ENCODE measurements at places on chromosomes 6 and 20.

- no peak for DNase-seq
Observed at GRCh38 chr6:100268326-100268725, 196.4 kb downstream of the SIM1 start.

DNA sequence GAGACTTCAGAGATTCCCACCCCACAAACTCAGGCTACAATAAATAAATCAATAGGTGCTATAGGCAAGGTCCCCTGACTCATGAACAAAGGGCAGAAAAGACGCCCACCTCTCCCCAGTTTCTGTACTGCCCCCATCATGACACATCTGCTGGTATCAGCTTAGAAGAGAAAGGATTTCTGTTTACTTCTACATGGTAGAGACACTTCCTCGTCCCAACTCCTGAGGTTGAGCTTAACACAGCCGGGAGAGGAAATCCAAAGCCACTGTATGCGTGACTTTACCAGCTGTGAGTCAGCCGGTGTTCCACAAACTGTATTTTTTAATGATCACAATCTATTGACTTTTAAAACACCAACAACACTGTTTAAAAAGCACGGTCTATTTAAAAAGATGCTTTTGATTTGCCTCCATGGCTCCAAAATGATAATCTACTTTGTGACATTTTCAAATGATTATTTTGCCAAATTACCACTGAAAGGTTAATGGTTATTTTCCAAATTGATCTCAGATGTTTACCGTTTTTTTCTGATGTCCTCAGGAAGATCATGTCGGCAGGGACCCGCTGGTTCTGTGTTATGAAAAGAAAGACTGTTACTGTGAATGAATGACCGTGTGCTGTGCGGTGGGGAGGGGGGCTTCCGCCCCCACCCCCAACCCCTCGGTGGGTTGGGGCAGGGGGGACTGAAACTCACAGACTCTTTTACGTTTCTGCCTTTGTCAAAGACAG, 72.5 kb downstream of the ATP9A start:
- no peak for DNase-seq

DNA sequence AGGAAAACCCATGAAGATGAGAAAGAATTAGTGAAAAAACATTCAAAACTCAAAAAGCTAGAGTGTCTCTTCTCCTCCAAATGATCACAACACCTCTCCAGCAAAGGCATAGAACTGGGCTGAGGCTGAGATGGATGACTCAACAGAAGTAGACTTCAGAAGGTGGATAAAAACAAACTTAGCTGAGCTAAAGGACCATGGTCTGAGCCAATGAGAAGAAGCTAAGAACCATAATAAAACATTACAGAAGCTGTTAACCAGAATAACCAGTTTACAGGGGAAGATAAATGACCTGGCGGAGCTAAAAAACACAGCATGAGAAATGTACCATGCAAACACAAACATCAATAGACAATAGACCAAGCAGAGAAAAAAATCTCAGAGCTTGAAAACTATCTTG, 904.1 kb upstream of the MANEA start:
- DNase-seq: no peak

DNA sequence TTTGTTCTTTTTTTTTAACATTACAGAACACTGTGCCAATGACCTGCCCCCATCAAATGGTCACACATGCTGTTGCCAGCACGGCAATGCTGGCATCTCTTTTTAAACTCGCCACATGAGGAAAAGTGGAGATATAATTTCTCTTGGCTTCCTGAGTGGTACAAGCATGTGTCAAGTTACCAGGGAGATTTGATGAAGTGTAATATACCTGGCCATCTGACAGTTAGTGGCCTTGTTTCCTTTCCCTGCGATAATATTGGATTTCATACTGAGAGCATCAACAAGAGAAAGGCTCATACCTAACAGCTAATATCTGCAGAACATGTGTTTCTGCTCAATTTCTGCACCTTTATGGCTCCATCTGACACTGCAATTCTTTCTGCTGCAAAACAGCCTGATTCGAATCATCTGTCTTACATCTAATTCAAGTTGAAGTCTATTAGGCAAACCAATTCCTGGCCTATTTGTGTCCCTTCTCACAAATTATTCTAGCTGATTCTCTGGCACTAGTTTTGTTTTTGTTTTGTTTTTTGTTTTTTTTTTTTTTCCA, 519.5 kb downstream of the PREX1 start:
- no peak for DNase-seq

DNA sequence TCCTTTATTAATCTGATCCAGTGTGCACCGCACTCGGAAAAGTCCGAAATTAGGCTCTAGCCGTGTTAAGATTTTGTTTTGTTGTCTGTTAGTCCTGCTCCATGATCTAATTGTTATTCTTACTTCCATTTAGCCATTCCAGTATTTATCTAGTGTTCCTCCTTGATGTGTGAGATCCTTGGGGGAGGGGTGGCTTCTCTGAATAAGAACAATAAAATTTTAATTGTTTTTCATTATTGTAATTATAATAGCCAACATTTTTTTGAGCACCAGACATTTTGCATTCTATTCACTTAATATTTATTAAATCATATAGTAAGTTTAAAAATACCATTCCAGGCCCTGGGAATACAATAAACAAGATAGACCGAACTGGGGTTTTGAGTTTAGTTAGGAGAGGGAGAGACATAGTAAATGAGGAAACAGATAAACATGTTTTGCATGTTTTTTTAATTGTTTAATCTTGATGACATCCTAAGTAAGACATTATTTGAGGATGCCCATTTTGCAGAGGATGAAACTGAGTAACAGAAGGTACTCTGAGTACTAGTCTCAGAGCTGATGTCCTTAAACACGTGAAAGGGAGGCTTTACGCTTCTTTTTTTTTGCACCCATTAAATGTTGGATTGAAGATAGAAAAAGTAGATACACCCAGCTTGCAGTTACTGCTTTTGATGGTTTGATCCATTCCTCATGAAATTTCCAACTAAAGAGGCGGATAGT, 1.2 kb downstream of the CBFA2T2 start:
- DNase-seq: no peak

- DNase-seq: no peak
Observed at GRCh38 chr20:11453430-11453829, 464.3 kb upstream of the BTBD3 start.

- DNase-seq: no peak
Observed at GRCh38 chr20:42134265-42135098, 516.3 kb upstream of the CHD6 start.

GRCh38 chr6:22668307-22668706, 98.9 kb downstream of the HDGFL1 start:
- no peak for DNase-seq

DNA sequence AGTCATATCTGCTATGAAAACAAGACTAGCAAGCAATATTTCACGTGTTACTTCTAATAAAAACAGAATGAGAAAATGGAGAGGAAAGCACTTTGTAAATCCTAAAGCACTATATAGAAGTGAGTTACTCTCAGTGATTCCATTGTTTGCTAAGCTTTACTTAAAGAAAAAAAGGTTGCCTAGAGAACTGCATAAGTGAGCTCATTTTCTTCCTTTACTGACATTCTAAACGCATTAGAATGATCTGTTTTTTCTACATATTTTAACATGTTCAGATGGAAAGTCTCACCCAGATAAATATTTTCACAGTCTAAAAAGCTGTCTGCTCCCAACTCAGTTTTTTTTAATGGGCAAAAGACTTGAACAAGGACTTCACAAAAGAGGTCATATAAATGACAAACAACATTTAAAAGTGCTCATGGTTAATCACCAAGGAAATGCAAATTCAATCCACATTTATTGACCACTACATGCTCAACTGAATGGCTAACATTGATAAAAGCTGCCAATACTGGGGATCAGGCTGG, 52.9 kb upstream of the AKAP12 start:
- DNase-seq: no peak

- no peak for DNase-seq
Observed at GRCh38 chr6:40276141-40276540, 311.0 kb downstream of the LRFN2 start.

- no peak for DNase-seq
Observed at GRCh38 chr6:42418724-42419123, 33.0 kb downstream of the TRERF1 start.

- no peak for DNase-seq
Observed at GRCh38 chr6:131387562-131388447, 185.2 kb upstream of the ARG1 start.

GRCh38 chr6:35426074-35426473, 26.1 kb upstream of the FANCE start:
- DNase-seq: no peak

Measured in COR-L47 (cell line).